ENCODE measurements at places on chromosomes 1 and 21.

GRCh38 chr1:205532026-205532898, 27.8 kb downstream of the CDK18 start:
- no peak for DNase-seq

DNA sequence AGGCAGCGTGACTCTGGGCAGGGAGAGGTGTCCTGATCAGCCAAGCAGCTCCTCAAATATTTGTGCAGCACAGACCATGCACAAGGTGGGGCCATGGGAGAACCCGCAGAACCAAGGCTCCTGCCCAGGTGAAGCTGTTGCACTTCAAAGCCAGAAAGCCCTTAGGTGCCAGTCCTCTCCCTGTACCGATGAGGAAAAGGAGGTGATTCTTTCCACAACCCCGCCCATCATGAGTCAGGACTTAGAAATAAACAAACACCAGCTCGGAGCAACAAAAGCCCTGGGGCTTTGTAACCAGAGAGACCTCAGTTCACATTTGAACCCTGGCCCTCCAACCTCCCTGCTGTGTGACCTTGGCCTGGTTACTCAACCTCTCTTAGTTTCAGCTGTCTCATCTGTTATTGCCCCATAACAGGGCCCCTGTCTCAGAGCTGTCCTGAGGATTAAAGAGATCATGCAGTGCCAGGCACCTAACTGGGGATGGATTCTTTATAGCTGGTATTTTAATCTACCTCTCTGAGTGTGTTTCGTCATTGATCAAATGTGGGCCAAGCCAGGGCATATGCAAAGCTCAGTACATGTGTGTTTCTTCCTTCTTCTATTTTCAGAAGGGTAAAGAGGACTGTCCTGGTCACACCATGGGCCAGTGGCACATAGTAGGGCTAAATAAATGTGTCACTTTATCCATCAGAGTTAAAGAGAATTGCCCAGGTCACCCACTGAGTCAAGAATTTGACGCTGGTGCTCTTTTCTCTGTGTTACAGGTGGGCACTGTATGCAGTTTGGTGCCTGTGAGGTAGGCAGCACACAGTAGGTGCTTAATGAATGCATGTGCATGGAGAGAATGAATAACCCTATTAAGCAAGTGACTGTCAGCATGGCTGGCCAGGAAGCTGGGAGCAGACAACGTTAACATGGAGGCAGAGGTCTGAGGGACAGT, 1.4 kb downstream of the LDLRAD1 start:
- no peak for DNase-seq

- no peak for DNase-seq
Measured at GRCh38 chr1:163932901-163933300, 611.1 kb downstream of the NUF2 start.

GRCh38 chr1:177632923-177633615, 336.8 kb downstream of the SEC16B start:
- no peak for DNase-seq

GRCh38 chr1:34330061-34330460, 153.4 kb downstream of the C1orf94 start:
- no peak for DNase-seq

DNA sequence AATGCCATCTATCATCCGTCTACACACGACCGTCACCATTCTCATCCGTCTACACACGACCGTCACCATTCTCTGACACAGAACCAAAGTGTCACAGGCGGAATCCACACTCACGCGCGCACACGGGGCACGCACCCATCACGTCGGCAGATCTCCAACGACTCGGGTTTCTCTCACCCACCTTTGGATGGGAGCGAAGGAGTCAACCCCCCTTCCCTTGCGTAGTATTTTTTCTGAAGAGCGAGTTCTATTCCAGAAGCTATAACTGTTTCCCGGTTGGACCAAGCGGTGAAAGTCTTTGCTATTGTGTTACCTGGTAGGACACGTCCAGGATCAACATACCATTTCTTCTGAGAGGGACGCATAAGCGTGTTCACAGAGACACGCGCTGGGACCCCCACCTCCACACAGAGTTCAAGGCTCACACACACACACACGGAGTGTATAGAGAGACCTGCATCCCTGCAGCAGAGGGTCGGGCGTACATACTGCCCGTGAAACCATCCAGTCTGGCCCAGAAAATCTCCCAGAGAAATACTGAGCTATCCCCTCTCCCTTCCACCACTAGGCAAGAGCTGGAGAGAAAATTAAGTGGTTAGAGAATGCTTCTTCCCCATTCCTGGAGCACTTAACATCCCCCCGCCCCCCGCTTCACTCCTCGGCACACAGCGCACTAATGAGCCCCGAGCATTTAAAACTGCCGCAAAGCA, 741 bp downstream of the DUSP10 start:
- DNase-seq: no peak

DNA sequence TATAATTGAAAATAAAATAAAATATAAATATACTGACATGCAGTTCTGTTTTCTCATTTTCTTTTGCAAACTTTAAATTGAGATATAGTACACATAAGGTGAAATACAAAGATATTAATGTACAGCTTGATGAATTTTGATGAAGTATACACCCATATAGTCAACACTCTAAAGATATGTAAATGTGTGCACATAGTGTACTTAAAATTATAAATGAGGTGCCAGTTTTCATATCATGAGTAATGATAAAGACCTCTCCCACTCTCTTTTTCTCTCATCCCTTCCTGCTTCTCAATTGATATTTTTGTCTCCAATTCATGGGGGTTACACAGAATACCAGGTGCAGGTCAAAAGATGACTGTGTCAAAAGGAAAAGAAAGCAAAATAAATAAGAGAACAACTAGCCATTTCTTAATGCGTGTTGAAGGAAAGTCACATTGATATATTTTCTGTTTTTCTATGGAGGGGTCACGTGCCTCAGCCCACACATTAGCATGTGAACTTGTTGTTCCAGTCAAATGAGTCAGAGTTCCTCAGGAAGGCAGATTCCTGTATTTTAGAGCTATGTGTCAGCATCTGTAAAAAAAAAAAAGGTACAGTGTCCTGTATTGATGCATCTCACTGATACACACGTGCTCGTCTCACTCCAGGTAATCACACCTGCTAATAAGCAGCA, 64.3 kb upstream of the HOOK1 start:
- DNase-seq: no peak

- DNase-seq: no peak
Measured at GRCh38 chr1:16461681-16462080, 21.2 kb downstream of the NECAP2 start.

DNA sequence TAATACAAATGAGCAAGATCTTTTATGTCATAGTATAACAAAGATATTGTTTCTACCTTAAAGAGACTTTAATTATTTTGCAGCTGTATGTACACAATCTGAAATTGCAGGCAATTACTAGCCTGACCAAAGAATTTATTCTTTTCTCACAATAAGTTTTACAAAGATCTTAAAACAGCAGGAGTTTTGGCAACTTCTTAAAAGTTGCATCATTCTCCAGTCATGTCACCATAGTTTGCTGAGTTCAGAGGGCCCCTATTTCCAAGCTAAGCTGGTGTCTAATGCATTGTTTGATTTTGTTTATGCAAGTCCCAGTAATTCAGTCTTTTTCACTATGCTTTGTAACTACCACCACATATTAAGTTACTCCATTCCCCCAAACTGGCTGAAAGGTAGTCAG, 114.8 kb downstream of the DNAH14 start:
- no peak for DNase-seq

- peak; percentile 38 for DNase-seq
Measured at GRCh38 chr1:212595787-212596714, 12.5 kb upstream of the ATF3 start.

- no peak for DNase-seq
Measured at GRCh38 chr1:160260406-160261382, 1.7 kb downstream of the DCAF8 start.

DNA sequence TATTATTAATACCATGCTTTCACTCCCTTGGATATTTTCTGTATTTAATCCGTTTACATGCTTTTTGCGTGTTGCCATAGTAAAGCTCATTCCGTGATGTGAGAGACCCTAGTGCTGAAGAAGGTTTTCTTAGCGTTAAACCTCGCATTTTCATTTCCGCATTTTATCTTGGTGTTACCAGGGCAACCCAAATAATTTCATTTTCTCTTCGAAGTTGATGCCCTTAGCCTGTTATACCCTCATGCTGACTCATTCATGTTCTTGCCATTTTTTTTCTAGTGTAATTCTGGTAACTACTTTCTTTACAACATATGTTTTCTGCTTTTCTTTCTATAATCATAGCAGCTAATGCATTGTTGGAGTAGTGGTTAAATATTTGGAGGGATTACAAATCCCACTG, 37.2 kb downstream of the LRRC8C start:
- DNase-seq: no peak

DNA sequence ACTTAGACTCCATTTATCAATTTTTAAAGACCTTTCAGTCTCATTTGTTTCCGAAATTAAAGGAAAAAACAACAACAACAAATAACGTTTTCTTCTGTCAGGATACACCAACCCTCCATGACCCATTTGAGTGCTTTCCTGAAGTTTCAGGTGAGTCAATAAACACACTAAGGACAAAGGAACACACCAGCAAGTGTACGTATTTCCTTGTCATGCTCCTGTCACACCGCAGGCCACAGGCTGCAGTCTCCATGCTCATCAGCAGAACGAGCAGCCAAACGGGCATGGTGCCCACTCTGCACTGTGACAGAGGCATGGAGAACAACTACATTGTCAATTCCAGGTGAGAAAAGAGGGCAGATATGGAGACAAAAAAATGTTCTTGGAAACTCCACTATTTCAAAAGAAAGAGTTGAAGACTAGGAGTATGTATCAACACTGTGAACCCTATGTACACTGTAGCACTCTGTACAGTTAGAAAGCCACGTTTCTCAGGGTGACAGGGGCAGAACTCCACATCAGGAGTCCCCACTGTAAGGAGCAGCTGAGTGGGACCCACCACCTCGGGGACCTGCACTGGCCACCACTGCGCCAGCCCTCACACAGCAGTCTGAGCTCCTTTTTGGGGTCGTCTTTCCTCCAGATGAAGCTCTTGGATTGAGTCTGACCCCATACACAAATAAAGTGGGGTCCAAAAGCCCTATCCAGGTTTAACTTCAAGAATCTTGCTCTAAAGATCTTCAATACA, 2.6 kb downstream of the PTTG1IP start:
- DNase-seq: no peak

DNA sequence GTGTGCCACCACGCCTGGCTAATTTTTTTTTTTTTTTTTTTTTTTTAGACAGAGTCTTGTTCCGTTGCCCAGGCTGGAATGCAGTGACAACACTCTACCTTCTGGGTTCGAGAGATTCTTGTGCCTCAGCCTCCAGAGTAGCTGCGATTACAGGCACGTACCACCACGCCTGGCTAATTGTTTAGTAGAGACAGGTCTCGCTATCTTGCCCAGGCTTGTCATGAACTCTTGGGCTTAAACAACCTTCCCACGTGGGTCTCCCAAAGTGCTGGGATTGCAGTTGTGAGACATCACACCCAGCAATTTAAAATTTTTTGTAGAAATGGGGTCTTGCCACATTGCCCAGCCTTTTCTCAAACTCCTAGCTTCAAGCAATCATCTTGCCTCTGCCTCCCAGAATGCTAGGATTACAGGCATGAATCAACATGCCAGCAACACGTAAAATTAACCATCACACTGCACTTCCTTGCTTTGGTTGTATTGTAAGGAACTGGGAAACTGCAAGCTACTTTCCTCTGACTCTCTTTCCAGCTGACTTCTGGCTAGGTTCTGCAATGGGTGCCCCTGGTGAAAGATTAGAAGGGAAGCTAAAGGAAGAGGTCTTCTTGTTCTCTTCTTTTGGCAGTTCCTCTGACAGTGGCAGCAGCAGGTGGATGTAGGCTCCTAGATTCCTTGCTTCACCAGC, 13.9 kb upstream of the IL6R start:
- DNase-seq: no peak

DNA sequence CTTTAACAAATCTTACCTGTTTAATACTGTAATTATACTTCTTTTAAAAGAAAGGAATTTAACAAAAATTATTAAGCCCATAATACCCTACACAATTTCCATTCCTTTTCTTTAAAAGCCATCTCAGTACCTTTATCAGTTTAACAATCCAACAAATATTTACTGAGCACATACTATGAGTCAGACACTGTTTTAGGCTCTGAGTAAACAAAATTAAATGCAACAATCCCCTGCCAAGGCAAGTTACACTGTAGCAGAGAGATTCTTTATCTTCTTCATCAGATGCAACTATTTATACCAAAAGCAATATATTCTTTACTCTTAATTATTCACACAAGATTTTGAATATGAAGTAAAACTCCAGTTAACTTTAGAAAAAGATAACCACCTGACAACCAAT, 12.0 kb downstream of the DENND1B start:
- DNase-seq: no peak

DNA sequence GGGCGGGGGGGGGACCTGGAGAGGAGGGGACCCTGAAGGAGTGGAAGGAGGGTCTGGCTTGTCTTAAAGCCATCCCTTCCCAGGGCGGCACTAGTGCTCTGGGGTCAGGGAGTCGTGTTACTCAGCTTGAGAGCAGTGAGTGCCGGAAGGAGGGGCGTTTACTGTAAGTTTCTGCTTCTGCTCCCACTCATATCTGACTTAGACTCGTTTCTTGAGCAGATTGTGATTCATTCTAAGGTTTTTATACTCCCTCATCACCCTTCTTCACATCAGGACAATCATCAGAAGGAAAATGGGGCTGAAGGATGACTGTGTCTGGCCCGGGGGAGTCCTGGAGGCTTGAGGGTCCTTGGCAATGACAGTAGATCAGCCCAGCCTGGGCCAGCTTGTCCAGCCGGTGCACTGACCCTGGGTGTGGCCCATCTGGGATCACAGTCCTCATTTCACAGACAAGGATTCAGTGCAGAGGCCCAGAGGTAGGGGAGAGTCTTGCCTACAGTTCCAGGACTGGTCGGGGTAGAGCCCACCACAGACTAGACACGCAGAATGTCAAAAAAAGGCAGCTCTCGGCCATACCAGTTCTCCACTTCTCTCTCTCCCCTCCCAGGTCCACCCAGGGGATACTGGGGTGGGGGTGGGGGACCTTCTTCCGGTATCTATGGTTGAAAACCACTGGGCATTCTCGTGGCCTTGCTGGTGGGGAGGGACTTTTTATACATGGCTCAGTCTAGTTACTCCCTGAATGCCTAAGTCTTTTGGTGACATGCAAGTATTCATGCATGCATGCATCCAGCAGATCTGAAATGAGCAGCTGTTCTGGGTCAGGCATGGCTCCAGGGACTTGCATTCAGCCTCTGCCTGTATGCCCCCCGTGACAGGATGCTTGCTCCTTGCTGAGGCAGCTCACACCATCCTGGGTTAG, 5.1 kb downstream of the TNFRSF8 start:
- DNase-seq: no peak

DNA sequence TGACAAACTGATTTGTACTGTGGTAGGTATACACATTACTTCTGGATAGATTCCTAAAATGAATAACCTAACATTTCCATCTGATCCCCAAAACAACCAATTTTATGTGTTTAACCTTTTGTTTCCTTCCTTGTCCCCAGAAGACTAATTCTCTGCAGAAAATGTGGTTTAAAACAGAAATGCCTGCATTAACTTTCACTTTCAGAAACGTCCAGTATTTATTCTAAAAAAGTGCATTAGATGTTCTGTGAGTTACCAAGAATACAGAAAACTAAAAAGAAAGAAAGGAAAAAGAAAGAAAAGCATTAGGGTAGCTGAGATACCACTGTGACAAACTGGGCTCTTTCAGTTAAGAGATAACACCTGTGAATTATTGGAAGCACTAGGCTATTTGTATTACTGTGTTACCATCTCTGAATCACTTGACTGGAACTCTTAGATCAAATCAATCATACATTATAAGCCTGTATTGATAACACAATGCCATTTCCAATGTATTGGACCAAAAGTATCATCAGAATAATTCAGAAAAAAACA, 177.7 kb downstream of the NCAM2 start:
- no peak for DNase-seq
